Psoas muscle (tissue), 8 donors: ENCODE measurements at places on chromosomes 4 and X. TPM values are rescaled to one million over a fixed set of nuclear protein-coding genes. Genes with fewer than 3 reads are reported as not detected.
A peak's percentile ranks its signal among the peaks of the same experiment; 100 is the strongest.

The SPANXA1 gene
- not detected for total RNA-seq

DNA sequence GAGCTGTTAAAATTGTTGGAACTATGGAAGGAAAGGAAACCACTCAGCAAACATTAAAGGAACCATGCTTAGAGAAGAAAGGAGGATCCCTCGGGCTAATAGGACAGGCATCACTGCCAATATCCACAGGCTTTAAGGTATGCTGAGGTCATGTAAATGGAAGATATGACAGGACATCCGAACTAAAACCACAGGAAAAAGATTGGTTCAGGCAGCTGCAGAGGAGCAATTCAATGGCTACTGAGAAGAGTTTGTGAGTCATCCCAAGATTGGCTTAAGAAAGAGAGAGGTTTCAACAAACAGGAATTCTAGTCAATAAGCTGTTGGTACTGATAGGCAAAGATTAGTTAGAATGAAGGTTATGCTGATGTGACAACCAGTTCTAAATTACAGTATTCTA lies 106.4 kb upstream of the FAM241A start:
- no peak for DNase-seq

- DNase-seq = no peak
Observed at GRCh38 chr4:109977854-109978501, 65.3 kb downstream of the EGF start.

GRCh38 chr4:102606261-102606660 lies 105.1 kb downstream of the NFKB1 start:
- no peak for DNase-seq

DNA sequence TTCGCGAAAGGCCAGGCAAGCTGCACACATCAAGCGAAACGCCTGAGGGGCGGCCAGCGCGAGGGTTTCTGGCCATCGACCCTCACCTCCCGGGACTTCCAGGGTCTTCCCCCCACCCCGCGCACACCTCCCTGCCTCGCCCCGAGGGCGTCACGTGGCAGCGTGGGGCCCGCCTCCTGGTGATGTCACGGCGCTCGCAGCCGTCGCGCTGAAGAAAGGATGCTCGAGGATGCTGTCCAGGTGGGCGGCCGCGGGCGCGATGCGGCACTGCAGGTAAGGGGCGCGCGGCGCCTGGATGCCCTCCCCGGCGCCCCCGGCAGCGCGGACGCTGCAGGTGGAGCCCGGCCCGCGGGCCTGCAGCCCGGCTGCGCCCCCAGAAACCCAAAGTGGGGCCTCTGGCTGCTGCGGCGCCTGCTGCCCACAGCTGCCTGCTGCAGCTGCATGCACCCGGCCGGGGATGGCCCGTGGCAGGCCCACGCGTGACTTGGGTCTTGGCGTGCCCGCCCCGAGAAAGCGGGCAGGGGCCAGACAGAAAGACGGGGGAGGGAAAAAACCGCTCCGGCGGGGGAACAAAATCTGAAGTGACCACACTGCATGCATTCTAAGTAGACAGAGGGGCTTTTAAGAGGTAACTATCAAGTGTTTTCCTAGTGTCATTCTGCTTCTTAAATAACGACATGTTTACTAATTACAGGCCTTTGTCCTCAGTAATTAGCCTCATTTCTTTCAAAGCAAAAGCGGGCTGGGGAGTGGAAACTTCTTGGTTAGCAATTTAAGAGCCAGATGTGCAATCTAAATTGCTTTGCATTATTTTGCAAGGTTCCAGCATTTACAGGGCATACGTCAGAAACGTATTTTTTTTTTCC lies 1.7 kb downstream of the CLCN4 start:
- peak; percentile 35 for DNase-seq
